Left ventricle myocardium inferior (tissue), 1 donor: ENCODE measurements at places on chromosomes 5 and 9. TPM values are rescaled to one million over a fixed set of nuclear protein-coding genes. Genes with fewer than 3 reads are reported as not detected.

DNA sequence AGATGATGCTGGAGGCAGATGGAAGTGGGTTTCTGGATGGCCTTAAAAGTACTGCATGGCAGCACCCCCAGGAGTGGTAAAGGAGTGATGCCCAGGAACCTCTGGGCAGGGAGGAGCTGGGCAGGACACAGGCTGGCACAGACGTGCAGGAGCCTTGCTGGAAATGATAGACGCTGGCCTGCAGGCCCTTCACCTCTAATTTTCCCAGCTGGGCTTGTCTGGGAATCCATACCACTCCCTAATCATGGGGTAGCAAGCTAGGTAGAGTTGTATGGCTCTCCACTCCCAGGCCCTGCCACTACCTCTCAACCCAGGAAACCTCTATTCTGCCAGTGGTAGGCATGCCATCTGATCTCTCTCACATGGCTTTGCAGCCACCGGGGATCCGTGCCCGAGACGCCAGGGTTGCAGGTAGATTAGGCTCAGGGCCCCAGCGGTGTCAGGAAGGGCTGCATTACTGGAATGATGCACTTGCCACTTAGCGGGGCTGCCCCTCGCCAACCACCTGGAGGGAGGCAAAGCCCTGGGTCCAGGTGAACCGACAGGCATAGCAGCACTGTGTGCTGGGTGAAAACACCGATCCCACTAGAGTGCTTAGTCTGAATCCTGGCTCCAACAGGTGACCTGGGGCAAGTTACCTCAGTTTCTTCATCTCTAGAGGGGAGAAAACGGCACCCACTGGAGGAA is 79.6 kb upstream of the SLC25A51 start:
- DNase-seq = no peak

DNA sequence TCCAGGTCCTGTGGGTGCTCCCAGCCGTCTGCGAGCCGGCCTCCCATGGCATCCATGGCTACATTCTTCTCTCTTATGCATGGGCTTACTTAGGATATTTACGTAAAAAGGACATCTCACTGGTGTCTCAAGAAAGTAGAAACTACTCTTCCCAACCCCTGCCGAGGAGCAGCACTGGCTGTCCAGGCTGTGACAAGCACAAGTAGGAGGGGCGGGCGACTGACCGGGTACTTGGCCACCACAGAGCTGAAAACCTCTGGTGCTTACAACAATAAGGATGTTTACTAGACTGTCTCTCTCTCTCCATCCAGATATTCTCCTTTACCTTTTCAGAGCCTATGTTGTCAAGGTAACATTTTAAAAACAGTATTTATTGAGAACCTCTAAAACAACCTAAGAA is 56.3 kb upstream of the TBC1D9B start:
- no peak for DNase-seq

DNA sequence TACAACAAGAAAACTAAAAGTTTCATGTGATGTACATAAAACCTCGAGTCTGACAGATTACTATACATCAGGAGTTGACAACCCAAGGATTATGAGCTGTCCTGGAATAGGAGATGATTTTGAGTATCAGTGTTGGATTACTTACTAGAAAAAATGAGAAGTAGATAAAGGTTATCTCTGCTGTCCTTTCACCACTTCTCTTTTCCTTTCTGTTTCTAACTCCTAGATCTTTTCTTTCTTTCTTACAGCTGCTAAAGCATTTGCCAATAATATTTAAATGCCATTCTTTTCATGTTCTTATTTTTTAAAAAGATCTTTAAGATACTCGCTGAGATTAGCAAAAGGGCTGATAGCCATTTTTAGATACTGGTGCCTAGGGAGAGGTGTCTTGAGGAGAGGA is 14.8 kb downstream of the RBM27 start:
- DNase-seq = no peak

PAX5 gene
- total RNA-seq = not detected

TAL2 gene
- not detected for total RNA-seq
